ENCODE measurements at places on chromosomes 5 and 9.

DNA sequence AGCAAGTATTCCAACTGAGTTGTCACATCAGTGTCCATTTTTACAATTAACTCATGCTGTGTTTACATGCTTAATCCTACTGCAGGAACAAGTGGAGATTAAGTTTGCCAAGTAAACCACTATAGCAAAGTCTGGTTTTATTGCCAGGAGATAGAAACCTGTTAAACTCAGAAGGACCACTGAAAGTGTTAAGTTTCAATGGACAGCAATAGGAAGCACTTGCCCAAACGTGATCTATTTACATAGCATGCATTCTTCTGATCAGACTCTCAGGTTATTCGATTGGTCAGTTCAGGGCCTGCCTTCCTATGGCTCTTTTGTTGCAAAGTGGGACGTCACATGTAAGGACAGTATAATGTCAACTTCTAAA lies 28.0 kb upstream of the IFNK start:
- no peak for DNase-seq

GRCh38 chr5:122967085-122967484 lies 69.4 kb downstream of the PPIC start:
- no peak for DNase-seq

- DNase-seq, result no peak
Measured at GRCh38 chr5:72244862-72245371, 75.1 kb downstream of the MRPS27 start.

- no peak for DNase-seq
Measured at GRCh38 chr5:117657541-117657940, 1082.9 kb upstream of the SEMA6A start.

GRCh38 chr9:131739133-131739958 lies 530 bp downstream of the RAPGEF1 start:
- DNase-seq, result no peak

- no peak for DNase-seq
Measured at GRCh38 chr5:120512068-120512467, 48.0 kb downstream of the PRR16 start.

DNA sequence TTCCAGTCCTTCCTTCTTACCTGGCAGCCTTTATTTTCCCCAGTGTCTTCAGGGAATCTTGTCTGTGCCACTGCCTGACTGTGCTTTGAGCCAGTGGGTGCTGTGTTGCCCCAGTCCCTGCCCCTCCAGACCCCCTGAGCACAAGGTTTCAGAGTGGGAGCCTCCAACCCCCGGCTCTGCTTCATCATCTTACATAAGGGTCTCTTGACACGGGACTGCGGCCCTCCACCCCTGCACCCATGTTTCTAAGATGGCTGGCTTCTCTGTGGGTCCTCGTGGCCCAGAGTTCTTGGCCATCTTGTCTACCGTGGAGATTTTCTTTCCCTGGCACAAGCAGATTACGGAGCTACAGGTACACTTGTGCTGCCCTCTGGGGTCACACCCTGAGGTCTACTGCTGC lies 194.1 kb downstream of the CACNA1B start:
- DNase-seq, result no peak

DNA sequence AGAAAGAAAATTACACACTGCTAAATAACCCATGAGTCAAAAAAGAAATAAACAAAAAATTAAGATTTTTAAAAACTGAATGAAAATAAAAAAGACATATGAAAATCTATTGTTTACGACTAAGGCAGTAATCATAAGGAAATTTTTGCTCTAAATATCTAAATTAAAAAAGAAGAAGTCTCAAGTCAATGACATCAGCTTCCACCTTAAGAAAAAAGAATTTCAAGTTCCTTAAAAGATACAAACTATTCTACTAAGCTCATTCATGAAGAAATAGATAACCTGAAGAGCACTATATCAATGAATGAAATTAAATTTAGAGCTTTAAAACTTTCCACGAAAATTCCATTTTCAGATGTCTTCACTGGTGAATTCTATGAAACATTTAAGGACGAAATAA lies 15.7 kb upstream of the STARD4 start:
- DNase-seq, result no peak

DNA sequence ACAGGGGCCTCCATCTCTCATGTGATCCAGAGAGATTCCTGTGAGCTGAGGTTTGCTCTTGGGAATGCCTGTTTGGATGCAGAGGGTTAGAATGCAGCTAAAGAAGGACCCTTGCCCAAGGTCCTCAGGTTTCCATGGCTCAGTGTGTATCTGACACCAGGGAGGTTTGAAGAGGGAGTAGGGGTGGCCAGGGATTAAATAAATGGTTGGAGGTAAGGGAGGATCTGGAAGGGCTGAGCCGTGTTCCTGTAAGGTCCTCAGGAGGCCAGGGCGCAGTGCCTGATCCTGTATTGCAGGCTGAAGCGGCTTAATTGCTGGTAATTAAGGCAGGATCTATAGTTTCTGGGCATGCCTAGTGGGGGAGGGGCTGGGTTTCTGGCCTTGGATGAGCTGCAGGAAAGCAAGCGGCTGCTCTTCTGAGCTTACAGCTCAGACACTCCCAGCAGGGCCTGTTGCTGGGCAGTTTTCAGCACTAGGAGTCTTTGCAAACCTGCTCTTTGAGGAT lies 41.5 kb upstream of the MAP1B start:
- no peak for DNase-seq

DNA sequence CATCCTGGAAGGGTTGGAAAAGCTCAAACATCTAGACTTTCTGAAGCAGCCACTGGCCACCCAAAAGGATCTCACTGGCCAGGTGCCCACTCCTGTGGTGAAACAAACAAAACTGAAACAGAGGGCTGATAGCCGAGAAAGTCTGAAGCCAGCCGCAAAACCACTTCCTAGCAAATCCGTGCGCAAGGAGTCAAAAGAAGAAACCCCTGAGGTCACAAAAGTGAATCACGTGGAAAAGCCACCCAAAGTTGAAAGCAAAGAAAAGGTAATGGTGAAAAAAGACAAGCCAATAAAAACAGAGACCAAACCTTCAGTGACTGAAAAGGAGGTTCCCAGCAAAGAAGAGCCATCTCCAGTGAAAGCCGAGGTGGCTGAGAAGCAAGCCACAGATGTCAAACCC lies 87.6 kb downstream of the MAP1B start:
- DNase-seq, result no peak

Data from HTR-8/SVneo (cell line).